Stimulated activated CD4-positive, alpha-beta T cell treated with anti-CD3 and anti-CD28 coated beads, Interleukin-15, amount 100 ng/mL, for 1 hour (primary cell): ENCODE measurements at places on chromosomes 6 and 20.

- DNase-seq: no peak
Observed at GRCh38 chr6:130035211-130035610, 16.8 kb downstream of the L3MBTL3 start.

DNA sequence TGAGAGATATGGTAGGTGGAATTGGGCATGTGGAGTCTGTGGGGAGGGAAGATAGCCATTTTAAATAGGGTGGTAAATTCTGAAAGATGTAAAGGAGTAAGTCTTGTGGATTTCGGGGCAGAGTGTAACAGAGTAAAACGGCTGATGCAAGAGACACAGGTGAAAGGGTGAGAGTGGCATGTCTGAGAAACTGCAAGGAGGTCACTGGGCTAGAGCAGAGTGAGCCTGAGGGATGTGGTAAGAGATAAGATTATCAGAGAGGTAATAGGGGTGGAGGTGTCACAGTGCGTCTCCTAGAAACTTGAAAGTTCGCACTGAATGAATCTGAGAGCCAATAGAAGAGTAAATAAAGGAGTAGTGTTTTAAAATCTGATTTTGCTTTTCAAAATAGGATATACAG is 308.1 kb downstream of the EPM2A start:
- no peak for DNase-seq

DNA sequence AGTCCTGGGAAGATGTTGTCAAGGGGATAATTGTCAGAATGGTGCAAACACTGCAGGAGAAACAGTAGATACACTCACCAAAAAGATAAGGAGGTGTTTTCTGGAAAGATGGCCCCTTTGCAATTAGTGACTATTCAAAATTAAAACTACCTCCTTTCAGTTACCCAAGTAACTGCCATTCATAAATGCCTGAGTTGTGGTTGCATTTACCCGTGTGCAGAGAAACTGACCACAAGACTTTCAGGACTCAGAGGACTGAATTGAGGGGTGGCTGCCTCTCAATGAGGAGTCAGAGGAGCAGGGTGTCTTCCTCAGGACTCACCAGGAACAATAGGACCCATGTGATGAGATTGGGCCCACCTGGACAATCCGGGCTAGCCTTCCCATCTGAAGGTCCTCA is 39.0 kb downstream of the GCM1 start:
- no peak for DNase-seq

DNA sequence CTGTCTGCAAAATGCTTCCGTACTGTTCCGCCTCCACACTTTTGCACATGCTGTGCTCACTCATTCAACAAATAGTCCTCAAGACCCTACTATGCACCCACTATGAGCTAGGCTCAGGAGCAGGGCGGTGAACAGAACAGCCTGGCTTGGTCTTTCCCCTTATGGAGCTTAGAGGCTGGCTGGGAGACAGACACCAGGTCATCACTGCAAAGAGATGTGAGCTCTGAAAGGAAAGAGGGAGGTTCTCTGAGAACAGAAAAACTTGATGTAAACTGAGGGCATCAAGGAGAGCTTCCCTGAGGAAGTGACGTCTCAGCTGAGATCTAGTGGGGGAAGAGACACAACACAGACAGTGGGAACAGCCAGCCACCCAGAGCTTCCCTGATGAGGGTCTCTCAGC is 31.0 kb upstream of the TGM2 start:
- no peak for DNase-seq

DNA sequence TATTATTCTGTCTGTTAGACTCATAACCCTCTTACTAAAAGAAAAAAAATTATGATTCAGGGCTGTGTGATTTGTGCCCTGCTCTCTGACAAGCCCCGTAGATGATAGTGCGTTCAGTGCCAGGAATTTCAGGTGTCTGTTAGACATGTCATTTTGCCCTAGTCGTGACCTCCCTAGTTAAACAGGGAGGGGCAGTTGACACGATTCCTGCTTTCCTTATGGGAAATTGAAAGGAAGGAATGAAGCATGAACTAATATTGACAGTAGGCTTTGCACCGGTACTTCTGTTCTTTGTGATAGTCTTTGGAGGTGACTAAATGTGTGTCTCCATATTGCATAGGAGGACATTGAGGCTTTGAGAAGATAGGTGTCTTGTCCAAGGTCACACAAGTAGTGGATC is 26.3 kb downstream of the RPRD1B start:
- no peak for DNase-seq

DNA sequence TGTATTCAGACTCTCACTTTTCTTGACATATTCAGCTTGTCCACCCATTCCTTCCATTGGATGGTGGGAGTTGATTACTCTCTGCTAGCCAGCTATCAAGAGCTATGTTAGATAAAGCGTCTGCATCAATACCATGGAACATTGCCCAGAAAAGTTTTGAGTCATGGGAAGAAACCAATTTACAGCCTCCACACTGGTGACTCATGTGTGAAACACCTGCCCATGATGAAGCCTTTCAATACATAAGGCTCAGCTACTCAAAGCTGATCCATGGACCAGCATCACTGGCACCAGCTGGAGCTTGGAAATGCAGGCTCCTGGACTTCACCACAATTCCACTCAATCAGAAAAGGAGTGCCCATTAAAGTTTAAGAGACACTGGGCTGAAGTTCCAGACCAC is 16.1 kb downstream of the PLA2G7 start:
- no peak for DNase-seq

DNA sequence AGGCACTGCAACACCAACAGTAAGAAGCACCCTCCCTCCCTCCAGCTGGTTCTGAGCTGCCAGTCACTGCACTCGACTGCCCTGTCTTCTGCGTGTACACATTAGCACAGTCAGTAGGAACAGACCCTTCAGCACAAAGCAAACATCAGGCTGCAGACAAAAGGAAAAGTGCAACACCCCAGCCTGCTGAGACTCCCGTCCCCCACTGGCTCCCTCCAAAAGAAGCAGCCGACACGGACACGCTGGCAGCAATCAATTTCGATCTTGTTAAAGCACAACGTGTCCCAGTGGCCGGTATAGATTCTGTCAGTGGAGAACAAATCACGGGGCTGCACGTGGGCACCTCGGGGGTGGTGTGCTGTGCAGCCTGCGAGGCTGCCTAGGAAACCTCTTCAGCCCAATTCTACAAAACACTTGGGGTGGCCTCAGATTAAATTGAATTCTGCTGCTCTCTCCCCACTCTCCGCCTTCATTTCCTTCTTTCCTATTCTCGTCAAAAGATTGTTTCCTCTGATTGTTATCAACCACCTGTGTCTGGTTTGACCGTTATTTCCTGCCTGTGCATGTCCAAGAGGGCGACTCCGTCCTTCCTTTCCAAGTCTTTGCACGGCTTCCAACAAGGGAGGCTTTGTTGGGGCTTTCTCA is 38.7 kb downstream of the TRAF3IP2 start:
- DNase-seq: no peak

GRCh38 chr20:34945315-34946077 is 10.1 kb downstream of the GSS start:
- DNase-seq: no peak

DNA sequence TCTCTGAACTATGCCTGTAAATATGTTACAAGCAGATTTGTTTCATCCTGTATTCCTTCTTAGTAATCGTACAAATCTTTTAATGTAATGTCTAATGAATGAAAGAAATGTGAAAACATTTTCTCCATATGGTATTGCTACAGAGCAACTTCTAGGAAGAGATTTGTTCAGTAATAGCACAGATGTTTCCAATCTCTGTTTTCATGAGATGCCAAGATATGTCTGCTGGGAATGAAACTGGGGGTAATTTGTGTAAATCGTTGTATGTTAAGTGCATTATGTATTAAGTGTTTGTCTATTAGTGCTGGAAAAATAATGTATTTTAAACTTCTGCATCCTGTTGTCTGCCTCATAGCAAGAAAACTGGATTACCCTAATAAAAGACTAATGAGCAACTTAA is 722.2 kb upstream of the EYS start:
- DNase-seq: no peak

DNA sequence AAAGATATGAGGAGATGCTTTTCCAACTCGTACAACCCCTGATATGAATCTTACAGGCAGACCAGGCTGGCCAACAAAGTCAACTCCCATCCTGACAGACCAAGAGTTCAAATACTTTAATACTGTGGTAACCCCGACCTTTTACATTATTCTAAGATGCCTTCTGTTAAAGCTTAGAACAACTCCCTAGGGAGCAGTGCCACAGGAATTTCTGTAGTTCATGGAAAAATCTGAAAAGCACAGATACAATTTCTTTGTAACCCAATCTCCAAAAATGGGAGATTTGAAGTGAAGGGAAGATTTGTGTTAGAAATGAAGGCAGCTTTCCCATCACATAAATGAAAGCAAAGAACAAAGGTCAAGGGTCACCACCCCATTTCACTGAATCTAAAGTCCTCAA is 151.3 kb upstream of the BEND6 start:
- DNase-seq: no peak

DNA sequence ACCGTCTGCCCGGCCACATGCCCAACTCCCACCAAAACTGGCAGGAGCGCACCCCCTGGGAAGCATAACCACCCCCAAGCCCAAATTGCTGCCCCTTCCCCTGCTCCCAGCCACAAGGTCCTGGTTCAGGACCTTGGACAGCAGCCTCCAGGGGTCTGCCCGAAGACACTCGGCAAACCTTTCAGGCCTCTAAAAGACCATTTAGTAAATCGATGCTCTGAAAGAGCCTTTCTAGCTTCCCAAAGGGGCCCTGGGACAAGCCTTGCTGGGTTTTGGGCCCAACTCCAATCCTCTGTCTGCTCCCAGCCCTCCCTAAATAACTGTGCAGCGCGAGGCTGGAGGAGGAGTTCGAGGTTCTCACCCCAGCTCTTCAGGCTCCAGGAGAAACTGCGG is 30.5 kb downstream of the GRM4 start:
- no peak for DNase-seq

DNA sequence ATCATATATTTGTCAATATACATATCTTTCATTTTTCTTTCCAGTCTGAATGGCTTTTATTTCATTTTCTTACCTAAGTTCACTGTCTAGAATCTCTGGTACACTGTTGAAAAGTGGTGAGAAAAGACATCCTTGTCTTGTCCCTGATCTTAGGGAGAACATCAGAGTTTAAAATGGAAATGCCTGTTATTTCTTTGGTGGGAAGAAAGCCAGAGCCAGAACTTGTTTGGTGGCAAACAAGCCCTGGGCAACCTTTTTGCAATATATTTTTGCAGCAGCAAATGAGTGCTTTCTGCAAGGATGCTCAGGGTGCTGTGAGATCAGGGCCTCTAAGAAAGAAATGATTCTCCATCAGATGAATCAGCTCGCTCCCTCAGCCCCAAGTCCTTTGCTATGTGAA is 156.6 kb downstream of the RALGAPA2 start:
- DNase-seq: no peak

DNA sequence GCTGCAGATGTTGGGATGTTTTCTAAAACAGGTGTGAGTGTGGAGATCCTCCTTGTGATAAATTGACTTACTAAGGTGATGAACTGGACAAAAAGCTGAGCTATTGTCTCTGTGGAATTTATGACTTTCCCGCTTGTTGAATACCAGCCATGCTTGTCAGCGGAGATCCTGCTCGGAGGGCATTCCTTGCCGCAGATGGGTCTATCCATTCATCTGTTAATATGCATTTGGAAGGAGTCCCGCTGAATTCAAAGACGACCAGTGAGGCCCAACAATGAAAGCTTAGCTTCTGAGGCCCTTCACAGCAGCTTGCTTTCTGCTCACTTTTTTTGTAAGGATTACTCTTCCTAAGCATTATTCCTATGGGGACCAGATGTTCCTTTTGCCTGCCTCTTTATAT is 124.9 kb downstream of the TIAM2 start:
- DNase-seq: no peak

DNA sequence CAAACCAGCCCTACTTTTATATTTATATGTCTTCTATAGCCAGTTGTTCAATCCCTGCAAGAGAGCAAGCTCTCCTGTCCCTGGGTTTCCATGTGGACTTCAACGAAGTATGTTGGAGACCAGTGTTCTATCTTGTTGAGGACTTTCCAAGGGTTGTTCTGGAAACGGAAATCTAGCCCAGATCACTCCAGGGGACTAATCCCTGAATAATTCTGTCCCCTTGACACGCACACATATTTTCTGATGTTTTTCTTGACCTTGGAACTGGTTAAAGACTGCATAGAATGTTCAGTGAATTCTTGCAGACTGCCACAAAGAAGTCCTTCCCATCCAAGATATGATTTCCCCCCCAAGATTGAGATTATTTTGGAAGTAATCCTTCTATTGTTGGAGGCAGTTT is 9.5 kb upstream of the MYLK2 start:
- no peak for DNase-seq

GRCh38 chr6:42471142-42471541 is 19.4 kb upstream of the TRERF1 start:
- DNase-seq: no peak

DNA sequence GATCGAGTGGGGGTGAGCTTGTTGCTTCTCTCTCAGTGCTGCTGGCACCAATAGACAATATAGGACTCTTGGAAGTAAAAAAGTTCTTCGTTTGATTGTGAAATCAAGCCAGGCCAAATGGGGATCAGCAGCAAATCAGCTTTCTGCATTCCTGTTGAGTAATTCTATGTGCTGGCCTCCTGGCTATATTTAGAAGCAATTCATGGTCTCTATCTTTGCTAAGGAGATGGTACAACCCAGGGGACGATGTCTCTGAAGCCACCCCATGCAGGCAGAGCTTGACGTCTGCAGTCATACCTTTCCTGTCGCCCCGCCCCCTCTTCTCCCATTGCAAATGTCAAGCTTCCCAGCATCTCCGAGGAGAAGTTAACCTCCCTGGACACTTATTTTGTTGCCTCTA is 199.1 kb downstream of the SCP2D1 start:
- no peak for DNase-seq

GRCh38 chr20:58449681-58450221 is 60.7 kb downstream of the VAPB start:
- DNase-seq: no peak

- DNase-seq: no peak
Observed at GRCh38 chr20:6921717-6922386, 154.4 kb downstream of the BMP2 start.

GRCh38 chr20:1528811-1529210 is 28.7 kb downstream of the SIRPD start:
- DNase-seq: no peak

DNA sequence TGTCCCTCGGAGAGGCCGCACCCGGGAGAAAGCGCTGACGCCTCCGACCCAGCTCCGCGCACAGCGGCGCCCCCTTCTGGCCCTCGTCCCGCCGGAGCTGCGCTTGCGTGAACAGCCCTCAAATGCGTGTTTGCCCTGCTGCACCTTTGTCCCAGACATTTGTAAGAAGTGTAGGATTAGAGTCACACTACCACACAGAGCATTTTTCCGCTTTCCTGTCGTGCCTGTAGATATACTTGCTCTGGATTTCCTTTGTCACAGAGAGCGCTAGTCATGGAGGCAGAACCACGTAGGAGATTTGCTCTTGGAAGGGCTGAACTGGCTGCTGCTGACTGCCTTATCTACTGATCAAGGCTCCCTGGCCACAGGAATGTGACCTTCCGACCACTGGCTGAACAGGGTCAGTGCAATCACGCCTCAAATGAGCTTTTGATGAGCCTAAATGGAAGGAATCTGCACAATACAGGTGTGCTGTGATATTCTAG is 62.3 kb downstream of the PAX1 start:
- DNase-seq: no peak

GRCh38 chr6:3517350-3517749 is 60.5 kb upstream of the SLC22A23 start:
- DNase-seq: no peak
